ENCODE measurements at places on chromosomes 16 and 17.

DNA sequence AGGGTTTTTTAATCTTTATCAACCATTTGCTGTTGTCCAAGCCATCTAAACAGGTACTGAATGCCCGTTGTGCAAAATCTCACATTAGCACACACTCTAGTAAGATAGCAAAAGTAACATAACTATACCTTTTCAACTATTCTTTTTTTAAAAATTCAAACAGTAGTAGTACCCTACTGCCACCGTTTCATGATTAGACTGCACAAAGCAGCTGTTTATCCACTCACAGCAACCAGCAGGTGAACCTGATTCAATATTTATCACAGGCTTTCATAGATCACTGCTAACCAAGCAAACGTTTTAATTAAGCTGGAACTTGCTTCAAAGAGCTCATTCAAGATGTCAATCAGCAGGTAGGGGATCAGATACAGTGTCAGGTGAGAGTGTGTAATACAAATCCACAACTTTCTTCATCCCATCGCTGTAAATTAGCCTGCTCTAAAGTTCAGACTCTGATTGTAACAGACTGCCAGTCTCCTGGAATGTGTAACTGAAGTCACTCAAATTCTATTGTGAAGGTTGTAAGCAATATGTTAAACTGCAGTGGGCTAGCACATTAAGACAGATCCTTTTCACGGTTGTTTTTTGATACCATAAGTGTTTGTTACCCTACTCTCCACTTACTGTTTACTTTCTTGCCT lies 47.3 kb downstream of the BRIP1 start:
- no peak for DNase-seq

DNA sequence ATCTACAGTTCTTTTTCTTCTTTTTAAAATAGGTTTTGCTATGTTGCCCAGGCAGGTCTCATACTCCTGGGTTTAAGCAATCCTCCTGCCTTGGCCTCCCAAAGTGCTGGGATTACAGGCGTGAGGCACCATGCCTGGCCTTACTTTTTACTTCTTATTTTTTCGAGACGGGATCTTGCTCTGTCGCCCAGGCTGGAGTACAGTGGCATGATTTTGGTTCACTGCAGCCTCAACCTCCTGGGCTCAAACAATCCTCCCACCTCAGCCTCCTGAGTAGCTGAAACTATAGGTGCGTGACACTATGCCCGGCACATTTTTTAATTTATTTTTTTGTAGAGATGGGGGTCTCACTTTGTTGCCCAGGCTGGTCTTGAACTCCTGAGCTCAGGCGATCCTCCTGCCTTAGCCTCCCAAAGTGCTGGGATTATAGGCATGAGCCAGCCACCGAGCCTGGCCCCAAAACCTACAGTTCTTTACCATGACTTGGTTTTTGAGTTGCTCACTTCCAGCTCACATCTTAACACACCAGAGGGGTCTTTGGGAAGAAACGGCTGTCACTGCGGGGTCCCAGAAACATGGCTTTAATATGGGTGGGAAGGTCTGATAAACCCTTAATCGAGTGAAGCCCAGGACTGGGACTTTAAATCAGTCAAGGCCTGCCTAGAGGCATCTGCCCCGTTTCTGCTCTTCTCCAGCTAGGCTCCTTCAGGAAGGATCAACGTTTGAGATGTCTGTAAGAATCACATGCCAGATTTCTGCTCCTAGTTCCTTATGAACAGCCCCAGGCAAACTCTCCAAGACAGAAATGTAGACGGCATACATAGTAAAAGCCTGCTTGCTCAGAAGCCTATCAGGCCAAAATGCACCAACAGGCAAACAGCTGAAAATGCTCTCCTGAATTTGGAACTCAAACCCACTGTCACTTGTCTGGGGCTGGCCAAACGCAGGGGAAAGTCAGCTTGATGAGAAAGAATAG lies 91.7 kb upstream of the TOB1 start:
- DNase-seq, result no peak

- no peak for DNase-seq
These were observed 11.4 kb downstream of the ACSF3 start for GRCh38 chr16:89104930-89105571.

DNA sequence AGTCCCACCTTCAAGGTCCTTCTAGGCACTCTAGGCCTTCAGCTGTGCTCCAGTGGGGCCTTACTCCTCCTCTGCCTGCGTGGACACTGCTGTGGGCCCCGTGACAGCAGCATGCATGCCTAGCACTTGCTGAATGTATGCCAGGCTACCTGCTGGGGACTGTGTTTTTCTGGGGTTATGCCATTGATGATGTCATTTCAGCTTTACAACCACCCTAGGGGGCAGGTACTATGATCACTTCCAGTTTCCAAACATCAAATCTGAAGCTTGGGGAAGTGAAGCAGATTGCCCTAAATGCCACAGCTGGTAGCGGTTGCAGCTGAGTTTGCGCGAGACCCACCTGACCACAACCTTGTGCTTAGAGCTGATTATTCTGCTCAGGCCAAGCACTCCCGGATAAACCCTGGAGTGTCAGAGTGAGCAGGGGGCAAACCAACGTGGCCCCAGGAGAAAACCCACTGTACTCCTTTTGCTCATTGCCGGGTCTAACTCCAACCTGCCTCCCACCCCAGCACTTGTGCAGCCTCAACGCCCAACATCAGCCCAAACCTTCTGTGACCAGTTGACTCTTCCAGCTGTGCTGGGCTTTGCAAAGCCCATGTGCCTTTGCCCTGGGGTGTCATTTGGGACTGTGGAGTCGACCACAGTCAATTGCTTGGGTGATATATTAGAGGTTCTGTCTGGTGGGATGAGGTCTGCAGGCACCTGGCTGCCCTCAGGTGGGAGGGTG lies 168.4 kb downstream of the ENGASE start:
- no peak for DNase-seq

DNA sequence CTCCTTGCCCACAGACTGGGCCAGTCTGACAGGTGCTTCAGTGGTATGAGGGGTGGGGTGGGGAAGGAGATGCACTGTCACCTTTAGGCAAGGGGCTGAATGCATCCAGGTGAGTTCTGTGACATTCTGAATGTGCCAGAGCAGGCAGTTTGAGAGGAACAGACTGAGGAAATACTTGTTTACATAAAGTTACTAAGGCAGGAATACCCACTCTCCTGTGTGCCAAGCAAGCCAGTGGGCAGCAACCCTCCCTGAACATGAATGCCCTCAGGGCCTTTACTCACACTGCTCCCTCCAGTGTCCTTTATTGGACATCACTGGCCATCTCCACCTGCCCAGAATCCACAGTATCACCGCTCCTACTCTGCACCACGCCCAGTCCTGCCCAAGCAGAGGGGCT lies 33.1 kb upstream of the ULK2 start:
- DNase-seq, result no peak

GRCh38 chr17:64420143-64420670 lies 28.7 kb upstream of the MILR1 start:
- DNase-seq, result peak; percentile 57

DNA sequence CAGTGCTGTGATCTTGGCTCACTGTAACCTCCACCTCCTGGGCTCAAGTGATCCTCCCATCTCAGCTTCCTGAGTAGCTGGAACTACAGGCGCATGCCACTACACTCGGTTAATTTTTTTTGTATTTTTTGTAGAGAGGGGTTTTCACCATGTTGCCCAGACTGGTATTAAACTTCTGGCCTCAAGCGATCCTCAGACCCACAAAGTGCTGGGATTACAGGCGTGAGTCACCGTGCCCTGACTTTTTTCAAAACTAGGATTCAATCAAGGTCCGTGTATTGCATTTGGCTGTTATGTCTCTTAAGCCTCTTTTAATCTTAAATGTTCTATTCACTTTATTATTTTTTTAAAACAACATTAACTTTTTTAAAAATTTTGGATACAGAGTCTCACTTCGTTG lies 4.3 kb upstream of the CCL22 start:
- no peak for DNase-seq

DNA sequence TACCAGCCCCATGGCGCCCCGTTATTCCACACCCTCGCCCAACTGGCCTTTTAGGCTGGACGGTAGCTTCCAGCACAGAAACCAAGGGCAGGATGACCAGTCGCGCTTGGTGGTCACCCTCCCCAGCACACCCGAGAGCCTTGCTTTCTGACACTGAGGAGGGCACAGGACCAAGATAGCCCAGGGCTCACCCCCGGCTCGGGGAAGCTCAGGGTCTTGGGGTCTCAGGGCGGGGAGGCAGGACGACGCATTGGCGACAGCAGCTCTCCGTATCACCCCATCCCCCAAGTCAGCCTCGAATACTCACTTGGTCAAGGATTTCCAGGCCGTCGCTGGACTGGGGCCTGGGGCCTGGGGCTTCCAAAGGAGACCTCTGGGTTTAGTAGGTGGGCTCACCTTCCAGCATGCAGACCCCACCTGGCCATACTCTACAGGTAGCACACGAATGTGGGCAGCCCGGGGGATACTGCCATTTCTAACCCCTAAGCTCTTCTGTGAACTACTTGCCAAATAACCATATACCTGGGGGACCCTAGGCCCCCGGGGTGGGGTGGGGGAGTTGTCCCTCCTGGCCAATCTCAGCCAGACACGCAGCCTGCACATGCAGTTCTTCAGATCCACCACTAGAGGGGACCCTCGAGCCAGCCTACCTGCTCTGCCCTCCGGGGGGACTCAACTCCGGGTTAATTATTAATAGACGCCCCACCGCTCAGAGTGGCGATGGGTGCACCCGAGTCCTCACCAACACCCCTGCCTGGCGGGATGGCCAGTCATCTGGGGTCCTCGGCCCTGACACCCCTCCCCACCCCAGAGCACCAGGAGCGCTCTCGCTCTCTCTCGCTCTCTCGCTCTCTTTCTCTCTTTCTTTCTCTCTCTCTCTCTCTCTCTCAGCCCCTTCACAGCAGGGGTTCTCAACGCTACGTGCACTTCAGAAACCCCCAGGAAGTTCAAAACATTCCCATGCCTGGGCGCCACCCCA lies 30.0 kb downstream of the TBC1D16 start:
- peak; percentile 82 for DNase-seq

DNA sequence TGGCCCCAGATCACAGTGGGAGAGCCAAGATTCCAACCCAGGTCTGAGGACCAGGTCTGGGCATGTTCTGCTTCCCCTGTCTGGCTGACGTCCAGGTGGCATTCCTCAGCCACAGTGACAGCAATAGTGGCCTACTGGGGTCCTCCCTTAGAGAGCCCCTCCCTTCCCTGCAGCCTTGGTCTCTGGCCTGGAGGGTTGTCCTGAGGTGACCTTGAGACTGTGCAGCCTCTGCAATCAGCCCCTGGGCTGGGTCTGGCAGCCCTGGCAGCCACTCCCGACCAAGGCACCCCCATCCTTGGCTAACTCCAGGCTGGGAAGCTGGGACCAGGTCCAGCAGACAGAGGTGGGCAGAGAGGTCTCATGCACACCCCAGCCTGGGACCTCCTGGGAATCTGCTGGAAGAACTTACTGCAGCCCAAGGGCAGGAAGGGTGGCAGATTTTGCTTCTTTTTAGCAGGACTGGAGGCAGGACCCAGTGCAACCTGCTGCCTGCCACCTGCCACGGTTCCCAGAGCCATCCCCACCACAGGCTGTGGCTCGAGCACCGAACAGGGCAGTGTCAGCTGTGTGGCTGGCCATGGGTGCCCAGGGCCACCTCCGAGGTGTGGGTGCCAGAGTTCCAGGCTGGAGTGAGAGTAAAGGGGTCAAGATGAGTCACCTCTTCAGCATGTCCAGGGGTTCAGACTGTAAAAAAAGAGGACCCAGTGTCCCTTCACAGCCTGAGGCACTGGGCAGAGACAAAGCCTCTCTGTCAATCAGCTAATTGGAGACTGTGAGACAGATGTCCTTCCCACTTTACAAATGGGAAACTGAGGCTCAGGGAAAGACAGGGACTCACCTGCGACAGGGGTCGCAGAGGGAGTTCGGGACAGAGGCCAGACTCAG lies 12.6 kb downstream of the GRB7 start:
- DNase-seq, result no peak

DNA sequence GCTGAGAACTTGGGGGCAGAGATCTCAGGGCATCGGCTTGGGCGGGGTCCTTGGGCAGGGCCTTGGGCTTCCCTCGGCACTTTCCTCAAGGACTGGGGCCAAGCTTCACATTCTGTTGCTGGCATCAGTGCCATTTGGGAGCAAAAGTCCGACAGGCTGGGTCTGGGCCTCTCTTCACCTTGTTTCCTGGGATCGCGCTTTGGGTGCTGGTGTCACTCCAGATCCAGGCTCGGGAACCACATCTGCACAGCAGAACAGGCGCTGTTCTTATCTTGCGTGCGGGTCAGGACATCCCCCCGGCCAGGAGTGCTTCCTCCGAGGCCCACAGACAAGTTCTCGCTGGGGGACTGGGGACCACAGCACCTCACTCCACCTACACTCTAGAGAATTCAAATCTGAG lies 31.1 kb upstream of the CDH15 start:
- no peak for DNase-seq

GRCh38 chr16:68739964-68740627 lies 3.0 kb downstream of the CDH1 start:
- DNase-seq, result no peak

GRCh38 chr16:81864646-81865382 lies 85.7 kb downstream of the PLCG2 start:
- DNase-seq, result no peak

DNA sequence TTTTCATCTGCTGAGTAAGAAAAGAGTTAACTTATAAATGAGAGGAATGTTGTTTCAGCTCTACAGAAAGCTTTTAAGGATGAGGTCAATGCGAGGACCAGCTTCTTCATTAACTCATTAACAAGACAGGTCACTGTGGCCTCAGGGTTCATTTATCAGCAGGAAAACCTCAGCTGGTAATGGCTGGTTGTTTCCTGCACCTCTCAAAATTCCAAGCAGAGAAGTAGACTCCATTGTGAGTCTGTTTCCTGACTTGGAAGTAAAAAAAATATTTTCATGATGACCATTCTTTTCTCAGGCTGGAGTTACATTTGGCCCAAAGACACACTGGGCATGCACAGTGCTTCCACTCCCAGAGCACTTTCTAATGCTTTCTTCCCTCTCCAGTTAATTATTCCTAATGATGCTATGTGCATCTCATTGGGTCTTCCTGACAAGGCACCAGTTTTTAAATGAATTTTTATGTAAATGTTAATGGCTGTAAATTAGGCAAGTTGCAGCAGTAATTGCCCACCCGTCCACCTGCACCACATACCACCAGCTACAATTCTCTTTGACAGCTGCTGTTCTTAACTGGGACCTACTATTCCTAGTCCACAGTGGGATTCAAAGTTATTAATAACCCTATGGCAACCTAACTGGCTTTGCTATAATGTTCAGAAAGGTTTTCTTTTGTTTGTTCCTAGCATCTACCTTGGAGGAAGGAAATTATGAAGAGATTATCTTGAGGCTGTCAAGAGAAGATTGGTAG lies 89.5 kb upstream of the BCAR1 start:
- no peak for DNase-seq

DNA sequence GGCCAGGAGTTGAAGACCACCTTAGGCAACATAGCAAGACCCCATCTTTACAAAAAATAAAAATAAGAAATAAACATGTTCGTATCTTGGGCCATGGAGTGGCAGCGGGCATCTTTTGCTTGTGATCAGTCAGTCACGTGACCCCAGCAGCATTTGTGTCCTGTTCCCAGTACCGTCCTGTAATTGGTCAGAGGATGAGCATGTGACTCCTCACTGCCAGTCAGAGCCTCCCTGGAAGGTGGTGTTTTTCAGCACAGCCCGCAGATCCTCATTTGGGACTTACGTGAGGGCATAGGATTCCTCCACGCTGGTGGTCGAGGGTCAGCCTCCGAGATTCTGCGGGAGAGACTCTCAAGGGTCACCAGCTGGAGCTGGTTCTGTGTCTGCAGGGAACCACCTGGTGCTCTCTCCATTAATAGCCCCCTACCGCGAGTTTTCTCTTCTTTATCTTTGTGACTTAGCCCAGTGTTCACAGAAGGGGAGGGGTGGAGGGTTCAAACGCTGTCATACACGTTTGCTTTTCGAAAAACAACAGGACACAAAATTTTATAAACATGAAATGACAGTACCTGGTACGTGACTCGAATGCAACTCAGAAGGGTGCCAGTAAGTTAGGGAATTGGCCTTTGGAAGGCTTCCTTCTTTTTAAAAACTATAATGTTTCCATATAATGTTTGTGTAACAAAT lies 17.2 kb downstream of the MRC2 start:
- DNase-seq, result no peak
